DMS153 (cell line): ENCODE measurements at places on chromosomes 12 and 14.
A peak's percentile ranks its signal among the peaks of the same experiment; 100 is the strongest.

- no peak for DNase-seq
These were observed 38.4 kb downstream of the C12orf56 start for GRCh38 chr12:64352181-64352580.

- peak; percentile 75 for DNase-seq
These were observed 79.3 kb upstream of the C12orf71 start for GRCh38 chr12:27161458-27162228.

DNA sequence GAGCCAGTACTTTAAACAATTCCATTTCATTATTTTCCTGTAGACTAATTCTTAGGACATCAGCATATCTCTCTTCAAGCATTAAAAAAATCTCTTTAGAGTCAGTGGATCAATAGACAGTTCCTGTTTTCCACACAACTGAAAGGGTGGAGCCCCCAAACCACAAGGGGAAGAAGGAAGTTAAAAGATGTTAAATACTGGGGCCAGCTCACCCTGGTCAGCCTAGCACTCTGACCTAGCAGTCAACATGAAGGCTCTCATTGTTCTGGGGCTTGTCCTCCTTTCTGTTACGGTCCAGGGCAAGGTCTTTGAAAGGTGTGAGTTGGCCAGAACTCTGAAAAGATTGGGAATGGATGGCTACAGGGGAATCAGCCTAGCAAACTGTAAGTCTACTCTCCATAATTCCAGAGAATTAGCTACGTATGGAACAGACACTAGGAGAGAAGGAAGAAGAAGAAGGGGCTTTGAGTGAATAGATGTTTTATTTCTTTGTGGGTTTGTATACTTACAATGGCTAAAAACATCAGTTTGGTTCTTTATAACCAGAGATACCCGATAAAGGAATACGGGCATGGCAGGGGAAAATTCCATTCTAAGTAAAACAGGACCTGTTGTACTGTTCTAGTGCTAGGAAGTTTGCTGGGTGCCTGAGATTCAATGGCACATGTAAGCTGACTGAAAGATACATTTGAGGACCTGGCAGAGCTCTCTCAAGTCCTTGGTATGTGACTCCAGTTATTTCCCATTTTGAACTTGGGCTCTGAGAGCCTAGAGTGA, at the start of gene LYZ:
Gene LYZ (plus strand): TSS at position 220 of the 777 bp plus-strand sequence. CDS start 28 bp downstream, at position 248.
- no peak for DNase-seq

GRCh38 chr12:27778206-27778605, 1.8 kb upstream of the KLHL42 start:
- DNase-seq: no peak

DNA sequence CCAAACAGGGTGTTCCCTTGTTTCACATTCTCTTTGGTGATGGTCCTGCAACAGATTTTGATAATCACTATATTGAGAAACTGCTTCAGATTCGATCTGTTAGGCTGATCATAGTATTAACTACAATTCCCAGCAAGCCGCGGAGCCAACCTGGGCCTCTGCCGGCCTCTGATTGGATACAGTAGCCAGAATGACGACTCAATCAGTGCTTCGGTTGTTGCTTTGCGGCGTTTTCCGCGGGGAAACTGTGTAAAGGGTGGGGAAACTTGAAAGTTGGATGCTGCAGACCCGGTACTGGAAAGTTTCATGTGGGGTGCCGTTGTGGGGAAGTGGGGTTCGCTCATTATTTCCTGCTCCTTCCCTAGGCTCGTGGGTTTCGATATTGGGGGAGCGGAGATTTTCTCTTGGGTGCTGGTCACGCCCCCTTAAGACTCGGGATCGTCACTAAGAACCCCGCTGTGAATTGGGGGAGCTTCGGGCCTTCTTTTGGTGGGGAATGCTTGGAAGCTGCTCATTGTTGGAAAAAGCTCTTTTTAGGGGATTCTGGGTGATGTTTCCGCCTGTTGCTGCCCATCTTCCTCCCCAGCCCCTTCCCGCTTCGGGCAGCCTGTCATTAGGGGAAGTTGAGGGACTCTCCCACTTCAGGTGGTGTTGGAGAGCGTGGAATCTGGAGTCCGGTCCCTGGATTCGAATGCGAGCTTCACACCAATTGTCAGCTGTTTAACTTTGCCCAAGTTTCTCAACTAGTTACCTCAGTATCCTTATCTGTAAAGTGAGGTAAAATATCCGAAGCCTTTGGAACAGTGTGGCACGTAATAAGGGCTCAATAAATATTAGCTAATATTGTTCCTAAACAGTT, at the start of gene RAD51B:
Gene RAD51B (plus strand): TSS at position 217 of the 859 bp plus-strand sequence.
- DNase-seq: peak; percentile 39

DNA sequence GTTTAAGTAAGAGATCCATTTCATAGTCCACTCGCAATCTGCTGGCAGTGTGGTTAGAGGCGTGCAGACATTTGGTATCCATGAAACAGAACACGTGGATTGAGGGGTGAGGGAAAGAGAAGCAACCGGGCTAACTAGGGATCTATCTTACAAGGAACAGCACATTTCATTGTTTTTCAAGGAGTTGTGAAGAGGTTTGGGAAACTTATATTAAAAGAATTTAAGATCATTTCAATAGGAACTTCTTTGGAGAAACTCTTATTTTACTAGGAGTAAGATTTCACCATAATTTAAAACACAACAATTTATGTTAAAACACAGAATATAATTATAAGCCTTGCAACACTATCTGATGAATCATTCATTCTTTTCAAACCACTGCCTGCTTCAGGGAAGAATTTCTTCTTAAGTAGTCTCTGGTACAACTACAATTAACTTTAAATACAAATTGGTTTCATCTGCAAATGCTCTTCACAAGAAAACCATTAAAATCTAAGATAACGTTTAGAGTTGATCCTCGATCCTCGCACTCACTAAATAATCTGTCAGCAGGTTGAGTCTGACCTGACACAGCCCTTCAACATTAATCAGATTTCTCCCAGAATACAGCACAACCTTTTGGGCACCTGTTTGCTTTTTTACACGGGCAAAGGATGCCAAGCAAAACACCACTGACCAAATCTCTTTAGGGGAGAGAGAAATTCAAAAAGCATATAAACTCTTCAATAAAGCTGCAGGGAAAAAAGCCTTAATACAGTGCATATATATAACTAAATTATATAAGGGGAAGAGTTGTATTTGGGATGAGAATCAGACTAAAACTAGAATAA, 27.3 kb downstream of the PPTC7 start:
- no peak for DNase-seq

- no peak for DNase-seq
These were observed 2.4 kb downstream of the GZMH start for GRCh38 chr14:24607081-24607480.

DNA sequence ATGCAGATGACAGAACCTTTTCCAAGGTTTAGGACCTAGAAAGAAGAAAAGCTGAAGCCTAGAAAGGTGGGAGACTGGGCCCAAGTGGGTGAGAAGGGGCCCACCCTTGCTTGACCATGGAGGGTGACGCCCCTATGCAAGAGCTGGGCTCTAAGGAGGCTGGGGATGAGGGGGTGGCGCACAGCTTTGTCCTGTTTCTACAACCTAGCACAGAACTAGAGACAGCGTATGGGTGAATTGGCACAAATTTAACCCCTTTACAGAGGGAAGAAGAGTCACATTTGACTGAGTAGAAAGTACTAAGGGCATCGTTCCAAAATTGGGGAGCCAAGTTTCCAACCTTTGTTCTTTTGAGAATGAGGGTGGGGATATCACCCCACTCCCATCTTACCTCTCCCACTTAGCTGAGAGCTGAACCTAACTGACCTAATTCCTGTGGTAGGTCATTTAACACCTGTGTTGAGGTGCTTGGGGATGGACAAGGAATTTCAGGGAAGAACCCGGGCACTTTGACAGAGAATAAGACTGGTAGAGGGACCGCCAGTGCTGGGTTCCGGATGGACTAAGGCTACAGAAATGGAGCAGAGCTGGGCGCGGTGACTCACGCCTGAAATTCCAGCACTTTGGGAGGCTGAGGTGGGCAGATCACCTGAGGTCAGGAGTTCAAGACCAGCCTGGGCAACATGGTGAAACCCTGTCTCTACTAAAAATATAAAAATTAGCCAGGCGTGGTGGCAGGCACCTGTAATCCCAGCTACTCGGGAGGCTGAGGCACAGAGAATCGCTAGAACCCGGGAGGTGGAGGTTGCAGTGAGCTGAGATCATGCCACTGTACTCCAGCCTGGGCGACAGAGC, 5.2 kb downstream of the NFKBIA start:
- DNase-seq: no peak

- DNase-seq: no peak
These were observed 287.3 kb downstream of the BCL11B start for GRCh38 chr14:98984719-98985041.

DNA sequence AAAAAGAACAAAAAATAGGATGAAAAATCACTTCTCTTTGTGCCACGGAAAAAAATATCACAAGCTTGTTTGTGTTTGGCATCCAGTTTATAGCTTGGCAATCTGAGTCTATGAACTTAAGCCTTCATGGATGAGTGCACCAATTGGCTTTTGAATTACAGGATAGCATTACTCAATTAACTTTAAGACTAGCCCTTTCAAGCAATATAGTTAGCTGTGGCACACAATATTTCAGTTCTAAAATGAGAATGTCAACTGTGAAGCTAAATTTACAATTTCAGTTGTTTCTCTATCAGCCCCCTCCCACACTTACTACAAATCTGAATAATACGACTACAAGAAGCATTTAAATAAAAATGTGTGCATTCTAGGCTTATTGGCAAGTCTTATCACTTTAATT, 8.3 kb downstream of the RERG start:
- peak; percentile 32 for DNase-seq

DNA sequence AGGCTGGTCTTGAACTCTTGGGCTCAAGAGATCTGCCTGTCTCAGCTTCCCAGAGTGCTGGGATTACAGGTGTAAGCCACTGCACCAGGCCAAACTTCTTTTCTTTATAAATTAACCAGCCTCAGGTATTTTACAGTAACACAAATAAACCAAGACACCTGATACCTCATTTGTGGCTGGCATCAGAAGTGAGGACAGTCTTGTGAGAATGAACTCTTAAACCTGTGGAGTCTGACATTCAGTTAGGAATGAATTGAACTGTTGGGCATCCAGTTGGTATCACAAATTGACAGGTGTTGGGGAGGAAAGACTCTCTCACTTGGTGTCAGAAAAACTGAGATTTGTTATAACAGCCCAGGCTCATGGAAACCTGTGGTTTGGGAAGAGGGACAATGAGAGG, 120.5 kb downstream of the DENND5B start:
- no peak for DNase-seq

DNA sequence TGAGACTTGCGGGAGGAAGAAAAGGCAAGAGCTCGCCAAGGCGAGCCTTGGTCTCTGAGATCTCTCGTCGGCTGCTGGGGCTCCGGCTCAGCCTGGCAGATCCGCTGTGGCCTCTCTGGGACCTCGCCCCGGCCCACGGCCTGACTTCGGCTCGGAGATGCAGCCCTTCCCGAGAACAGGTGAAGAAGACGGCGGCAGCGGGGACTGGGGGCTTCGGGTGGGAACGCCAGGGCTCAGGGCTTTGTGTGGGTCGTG, 6.0 kb upstream of the HOXC9 start:
- no peak for DNase-seq

DNA sequence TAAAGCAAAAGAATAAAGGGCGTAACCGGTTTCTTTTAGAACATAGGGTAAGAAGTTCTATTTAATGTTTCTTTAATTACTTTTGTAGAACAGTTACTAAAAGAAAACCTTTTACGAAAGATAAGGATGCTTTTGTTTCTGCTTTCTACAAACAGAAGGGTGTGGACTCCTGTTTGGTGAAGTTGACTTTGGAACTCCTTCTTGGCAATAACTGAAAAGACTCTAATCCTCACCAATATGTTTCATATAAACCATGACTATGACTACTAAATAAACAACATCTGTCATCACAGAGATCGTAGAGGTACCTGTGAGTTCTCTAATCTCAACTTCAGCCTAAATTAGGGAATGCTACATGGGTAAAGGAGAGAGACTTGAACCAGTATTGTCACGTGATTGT, 210.8 kb upstream of the FLRT2 start:
- no peak for DNase-seq

- no peak for DNase-seq
These were observed 321.9 kb downstream of the RAD51B start for GRCh38 chr14:68141281-68142088.

DNA sequence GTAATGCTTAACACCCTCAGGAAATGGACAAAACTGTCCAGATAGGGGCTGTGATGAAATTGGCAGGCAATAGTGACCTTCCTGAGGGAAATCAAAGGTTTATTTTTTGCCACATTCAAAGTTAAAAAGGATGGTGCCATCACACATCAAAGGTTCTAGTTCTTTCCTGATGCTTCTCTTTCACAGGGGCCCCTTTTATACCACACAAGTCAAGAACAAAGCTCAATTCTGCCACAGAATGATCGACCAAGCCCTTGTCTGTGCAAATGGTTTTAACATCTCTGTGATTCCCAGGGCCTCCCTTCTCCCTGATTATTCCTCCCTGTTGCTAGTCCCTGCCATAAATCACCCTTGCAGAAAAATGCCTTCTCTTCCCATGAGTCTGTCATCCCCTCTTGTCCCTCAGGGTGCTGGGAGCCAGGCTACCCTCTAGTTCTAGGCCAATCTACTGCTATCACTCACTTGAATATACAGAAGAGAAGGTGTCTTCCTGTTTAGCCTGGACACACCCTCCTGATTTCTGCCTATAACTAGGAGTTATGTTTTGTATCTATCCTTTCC, 22.7 kb downstream of the SMCO2 start:
- DNase-seq: no peak

GRCh38 chr12:109767991-109768900, 54.6 kb downstream of the FAM222A start:
- no peak for DNase-seq
